ENCODE measurements at places on chromosomes 5 and 9. TPM values are rescaled to one million over a fixed set of nuclear protein-coding genes. Genes with fewer than 3 reads are reported as not detected.

GRCh38 chr5:157603333-157604190, 28.0 kb upstream of the ADAM19 start:
- DNase-seq, result no peak

GRCh38 chr9:4346131-4346530, 46.3 kb upstream of the GLIS3 start:
- no peak for DNase-seq

DNA sequence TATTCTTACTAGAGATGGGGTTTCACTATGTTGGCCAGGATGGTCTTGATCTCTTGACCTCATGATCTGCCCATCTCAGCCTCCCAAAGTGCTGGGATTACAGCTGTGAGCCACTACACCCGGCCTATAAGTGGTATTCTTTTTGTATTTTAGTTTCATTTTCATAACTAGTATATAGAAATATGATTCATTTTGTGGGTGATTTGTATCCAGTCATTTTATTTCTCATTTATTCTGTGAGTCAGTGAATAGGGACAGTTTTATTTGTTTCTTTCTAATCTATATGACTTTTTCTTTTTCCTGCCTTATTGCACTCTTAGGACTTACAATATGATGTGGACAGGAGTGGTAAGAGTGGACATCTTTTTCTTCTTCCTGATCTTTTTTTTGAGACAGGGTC, 112.9 kb downstream of the AOPEP start:
- DNase-seq, result no peak

DNA sequence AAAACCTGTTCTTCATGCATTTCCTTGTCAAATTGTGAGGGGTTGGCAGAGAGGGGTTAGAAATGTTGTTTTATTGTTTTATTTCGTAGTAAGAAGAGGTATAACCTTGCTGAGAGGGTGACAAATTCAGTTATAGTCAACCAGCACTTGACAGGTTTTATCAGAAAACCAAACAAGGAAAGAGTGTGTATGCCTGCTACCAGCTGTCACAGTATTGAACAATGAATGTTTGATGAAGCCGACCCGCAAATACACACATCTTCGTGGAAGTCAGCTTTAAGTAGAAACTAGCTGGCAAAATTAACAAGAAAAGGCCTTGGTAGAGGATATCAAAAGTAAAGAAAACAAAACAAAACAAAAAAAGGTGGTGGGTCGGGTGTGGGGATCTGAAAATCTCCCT, 214.6 kb upstream of the TLE4 start:
- DNase-seq, result no peak

- peak; percentile 3 for DNase-seq
Measured at GRCh38 chr5:152883066-152883775, 478.1 kb upstream of the NMUR2 start.

DNA sequence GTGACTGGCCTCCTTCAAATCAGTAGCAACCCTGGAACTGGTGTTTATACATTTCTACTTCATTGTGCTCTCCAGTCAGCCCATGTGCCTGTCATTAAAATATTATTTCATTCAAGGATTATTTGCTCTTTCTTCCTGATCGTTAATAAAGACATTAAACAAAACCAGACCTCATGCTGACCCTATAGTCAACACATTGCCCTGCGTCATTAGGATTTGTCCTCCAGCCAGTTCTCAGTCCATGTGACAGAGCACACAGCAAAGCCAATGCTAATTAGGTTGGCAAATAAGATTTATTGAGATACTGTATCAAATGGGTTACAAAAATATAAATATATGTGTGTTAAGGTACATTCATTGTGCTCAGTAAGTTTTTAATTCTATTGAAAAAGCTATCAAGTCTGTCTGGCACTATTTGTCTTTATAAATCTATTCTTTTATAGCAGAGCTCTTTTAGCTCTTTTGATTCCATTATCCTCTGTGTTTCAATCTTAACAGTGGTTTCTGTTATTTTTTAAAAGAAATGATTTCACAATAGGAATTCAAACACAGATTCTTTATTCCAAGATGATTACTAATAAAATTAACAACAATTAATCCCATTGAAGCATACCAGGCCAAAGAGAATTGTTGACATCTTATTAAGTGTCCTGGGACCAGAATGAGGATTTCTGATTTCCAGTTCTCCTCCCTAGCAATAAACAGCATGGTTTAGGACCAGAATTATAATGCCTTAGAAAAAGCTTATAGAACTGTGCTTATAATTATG, 209.4 kb upstream of the RGMB start:
- no peak for DNase-seq

GRCh38 chr9:88781628-88782391, 209.5 kb upstream of the S1PR3 start:
- no peak for DNase-seq

GRCh38 chr5:140168371-140168770, 6.6 kb upstream of the CYSTM1 start:
- no peak for DNase-seq

- no peak for DNase-seq
Measured at GRCh38 chr9:135335691-135336181, 143.8 kb upstream of the PPP1R26 start.

DNA sequence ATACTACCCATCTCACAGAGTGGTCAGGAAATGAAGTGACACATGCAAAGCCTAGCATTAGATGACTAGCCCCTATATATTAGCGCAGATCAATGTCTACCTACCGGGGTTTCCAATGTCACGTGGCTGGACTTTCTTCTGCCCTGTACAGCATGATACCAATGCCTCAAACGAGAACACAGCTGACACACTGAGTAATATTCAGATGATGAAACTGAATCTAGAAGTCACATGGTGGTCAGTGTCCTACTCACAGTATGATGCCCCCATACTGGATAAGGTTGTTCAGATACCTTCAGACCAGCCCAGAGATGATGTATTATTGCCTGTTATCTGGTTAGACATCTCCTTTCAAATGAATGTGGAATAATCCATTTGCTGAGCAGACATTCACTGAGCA, 71.1 kb upstream of the FRRS1L start:
- no peak for DNase-seq

DNA sequence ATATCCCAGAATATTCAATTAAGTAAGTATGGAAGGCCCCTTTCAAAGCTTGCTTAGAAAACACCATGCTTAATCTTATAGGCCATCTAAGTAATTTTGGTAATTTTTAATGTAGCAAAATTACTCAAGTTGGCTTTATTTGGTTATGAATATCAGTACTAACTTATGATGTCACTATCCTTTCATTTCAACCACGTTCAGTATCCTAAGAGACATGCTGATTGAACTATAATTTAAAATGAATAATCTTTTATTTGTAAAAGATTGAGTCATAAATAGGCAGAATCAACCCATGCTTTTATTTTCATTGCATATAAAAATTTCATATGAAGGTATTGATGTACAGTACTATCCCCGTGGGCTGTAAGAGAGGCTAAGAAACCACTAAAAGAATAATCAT, 386.9 kb downstream of the RAB3C start:
- DNase-seq, result no peak

DNA sequence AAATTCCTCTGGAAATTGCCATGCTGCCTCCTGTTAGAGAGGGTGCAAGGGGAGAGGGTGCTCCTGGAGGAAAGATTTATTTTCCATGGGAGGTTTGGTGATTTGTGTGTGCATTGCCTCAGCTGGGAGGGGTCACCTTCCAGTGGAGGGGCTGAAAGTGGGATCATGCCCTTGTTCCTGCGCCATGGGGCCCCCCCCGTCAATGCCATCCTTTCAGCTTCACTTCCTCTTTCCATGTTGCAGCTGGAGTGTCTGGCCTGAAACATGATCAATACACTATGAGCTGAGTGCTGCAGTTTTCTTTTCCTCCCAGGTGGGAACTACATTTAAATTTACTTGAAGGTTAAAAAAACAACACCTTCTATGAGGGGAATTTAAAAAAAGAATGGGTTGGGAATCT, 176.8 kb downstream of the MELK start:
- DNase-seq, result no peak

DNA sequence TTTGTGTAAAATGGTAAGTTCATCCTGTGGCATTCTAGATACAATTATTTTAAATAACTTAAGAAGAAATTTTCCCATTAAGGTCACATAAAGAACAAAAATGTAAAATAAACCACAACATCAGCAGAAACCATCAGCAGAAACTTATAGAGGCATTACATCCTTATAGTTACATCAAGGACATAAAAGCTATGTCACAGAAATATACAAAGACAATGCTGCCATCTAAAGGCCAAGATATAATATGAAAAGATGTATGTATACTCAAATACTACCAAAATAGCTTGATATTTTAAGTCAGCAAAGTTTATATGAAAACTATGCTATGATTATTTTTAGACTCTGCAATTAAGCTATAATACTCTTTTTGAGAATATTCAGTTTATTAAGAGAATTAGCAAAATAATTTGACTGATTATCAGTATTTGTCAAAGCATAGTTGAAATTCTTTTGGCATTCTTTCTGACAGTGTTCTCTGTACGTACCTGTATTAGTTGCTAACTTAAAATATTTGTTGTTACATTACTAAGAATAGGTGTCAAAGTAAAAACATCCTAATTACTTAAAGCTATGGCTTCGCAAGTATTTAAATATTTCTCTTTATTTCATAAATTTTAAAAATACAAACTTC, 36.2 kb downstream of the FBXL17 start:
- no peak for DNase-seq

GRCh38 chr5:160233215-160233614, 3.9 kb downstream of the FABP6 start:
- DNase-seq, result no peak

GRCh38 chr9:114319147-114319546, 3.8 kb upstream of the ORM1 start:
- DNase-seq, result peak; percentile 32

DNA sequence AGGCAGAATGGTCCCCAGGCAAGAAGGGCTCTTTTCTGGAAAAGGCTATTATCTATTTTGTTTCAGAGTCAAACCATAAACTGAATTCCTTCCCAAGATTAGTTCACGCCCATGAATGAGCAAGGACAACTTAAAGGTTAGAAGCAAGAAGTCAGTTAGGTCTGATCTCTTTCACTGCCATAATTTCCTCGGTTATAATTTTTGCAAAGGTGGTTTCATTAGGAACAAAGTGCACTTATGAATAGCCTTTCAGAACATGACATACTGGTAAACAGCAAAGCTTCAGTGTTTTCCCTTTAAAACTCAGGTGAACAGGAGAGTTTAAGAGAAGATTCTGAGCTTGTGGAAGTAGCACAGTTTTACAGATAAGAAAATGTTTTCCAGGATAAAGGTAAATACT, 177.9 kb downstream of the GDNF start:
- DNase-seq, result no peak

DNA sequence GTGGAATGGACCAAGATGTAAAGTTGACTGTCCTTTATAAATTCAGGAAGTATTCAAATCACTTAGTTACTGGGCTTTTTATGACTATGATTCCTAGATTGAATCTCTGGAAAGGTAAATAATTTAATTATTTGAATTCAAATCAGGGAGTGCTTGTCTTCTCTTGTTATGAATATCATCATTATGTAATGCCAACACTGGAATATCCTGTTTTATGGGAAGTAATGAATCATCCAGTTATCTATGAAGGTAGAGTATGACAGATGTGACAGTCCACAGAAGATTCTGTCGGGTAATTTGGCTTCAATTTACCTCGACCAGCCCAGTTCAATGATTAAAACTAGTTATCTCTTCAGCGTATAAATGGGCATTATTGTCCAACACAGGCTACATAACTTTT, 141.0 kb upstream of the NUDT12 start:
- no peak for DNase-seq

DNA sequence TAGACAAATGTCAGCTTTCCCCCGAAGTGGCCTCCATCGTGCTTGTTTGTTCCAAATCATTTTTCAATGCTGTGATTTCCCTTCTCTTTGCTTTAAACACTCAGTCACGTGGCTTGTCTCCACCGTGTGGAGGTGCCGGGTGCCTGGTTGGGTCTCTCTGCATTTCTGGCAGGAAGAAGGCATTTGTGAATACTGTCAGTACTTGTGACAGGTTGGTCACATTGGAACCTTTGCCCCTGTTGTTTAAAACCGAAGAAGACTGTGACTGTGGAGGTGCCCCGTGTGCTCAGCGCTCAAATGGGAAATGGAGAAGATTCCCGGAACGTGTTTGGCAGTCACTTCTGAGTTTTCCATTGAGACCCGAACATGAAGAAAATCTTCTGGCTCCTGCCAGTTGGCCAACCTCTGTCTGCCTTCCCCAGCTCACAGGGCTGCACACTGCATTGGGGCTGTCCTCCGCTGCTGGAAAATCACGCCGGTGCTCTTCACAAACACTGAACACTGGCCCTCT, 74.6 kb downstream of the LMNB1 start:
- DNase-seq, result no peak

GRCh38 chr5:2173151-2173834, 290.6 kb upstream of the IRX4 start:
- no peak for DNase-seq

DNA sequence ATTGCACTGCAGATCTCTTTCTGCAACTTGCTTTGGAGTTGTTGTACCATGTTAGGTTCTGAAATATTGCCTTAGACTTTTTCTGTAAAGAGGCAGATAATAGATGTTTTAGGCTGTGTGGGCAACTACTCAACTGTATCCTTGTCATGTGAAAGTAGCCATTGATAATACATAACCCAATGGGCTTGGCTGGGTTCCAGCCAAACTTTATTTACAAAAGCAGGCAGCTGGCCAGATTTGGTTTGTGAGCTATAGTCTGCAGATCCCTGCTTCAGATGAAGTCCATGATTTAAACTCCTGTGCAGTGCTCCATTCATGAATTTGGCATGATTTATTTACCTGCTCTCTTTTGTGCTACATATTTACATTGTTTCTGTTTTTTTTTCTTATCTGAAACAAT, 300.4 kb downstream of the IRX2 start:
- no peak for DNase-seq

DNA sequence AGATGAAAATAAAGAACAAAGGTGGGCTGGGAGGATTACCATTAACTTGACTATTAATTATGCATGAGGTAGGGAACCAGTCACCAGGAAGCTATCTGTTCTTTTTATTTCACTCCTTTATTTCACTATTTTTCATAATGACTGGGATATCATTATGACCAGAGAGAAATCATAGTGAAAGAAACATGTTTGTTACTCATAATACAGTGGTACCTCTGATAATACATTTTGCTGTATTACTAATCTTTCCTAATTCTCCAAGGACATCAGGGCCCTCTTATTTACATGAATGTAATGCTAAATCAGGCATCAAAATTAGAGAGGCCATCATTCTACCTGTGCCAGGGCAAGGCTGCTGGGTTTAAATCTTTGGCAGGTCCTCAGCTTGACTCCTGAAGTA, 253.7 kb downstream of the NR3C1 start:
- DNase-seq, result no peak

DNA sequence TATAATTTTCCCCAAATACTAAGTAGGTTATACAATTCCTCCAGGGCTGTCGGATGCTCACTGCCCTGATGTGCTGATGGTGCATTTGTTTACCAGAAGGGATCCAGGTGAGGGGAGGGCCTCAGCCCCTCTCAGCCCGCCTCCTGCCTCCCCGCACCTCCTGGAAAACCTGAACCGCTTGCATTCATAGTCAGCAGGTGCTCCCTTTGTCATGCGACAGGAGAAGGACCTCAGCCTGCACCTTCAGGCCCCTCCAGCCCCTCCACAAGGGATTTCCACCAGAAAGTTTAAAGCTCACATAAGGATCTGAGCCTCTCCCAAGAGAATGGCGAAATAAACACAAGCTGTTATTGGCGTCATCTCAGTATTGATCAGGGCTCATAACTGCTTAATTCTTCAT, 36.5 kb upstream of the NTNG2 start:
- no peak for DNase-seq

Gene ALDOB
- not detected for total RNA-seq

Gene KYAT1
- total RNA-seq, result 6.2 TPM

Gene SCGB3A2
- 108 TPM for total RNA-seq

Gene PCDHB5
- 2.5 TPM for total RNA-seq

Gene DRD1
- 0.37 TPM for total RNA-seq

Gene CCIN
- 0.67 TPM for total RNA-seq

Gene ZNF454
- total RNA-seq, result 3.4 TPM

Gene LECT2
- not detected for total RNA-seq

All from left lung (tissue), 14 donors.